ENCODE measurements at places on chromosomes 12 and 14.

DNA sequence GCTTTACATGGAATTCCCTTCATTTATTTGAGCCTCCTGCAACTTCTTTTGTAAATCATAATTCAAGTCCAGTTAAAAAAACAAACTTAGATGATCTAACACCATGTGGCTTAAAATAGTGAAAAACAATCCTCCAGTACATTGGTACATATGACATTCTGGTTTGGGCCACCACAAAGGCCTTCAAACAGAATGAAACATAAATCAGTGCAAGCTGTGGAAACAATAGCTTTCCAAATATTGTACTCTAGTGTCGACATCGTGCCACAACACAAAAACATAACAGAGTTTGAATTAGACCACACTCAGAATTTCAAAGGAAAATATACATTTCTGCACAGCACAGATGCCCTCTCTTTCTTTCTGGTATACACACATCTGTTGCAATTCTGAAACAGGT is 751.3 kb downstream of the SLC6A15 start:
- DNase-seq, result no peak

DNA sequence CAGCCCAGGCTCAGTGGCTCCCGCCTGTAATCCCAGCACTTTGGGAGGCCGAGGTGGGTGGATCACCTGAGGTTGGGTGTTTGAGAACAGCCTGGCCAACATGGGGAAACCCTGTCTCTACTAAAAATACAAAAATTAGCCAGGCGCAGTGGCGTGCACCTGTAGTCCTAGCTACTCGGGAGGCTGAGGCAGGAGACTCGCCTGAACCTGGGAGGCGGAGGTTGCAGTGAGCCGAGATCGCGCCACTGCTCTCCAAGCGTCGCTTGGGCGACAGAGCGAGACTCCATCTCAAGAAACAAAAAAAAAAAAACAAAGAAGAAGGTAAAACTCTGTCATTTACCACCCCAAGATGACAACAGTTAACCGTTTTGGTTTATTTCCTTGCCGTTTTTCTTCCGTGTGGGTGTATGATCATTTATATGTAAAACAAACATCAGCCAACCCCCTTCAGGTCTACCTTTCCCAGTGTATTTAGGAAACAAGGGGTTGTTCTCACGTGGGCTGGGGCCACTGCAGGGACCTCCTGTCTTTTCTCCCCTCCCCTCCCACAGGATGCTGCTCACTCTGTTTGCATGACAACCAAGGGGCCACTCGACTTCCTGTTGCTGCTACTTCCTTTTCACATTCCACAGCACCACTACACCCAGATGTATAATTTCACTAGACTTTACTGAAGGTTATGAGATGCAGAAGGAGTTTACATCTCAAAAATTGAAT is 13.6 kb downstream of the TTC9 start:
- DNase-seq, result no peak

DNA sequence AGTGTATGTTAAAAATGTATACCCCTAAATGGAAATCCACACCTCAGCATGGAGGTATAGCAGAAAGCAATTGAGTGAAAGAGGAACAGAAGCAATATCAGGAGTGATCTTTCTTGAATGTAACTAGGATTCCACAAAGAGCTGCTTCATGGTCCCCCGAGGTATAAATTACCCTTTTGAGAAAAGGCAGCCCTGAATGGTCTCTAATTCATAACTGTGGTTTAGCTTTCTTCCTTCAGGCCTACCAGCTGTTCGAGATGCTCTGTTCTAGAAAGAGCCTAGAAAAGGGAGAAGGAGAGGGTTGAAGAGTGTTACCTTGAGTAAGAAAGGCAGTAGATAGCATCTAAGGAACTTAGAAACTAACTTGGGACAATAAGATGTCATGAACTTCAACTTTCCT is 42.9 kb upstream of the CSRNP2 start:
- DNase-seq, result no peak

GRCh38 chr14:93788543-93789227 is 400 bp upstream of the PRIMA1 start:
- DNase-seq, result no peak

DNA sequence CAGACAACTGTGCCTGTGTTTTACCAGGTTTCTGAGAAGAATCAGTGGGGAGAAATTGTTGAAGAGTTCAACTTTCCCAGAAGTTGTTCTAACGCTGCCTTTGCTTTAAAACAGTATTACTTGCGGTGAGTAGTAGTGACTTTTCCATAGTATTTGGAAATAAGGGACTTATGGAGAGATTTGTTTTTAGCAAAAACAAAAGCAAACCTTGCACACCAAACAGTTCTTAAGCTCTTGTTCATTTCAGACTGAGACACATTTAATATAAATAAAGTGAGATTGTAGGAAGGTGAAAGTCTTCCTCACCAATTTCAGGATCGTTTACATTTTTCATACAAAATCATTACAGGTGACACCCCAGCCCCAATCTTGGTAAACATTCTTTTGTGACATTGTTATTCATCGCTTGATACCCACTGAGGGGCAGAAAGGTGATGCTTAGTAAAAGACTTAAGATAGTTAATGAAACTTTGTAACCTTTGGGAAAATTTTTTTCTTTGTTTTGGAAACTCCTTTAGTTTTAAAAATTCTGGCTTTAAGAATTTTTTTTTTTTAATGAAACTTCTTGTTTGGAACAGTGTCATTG is 1.8 kb downstream of the ARID2 start:
- DNase-seq, result no peak

GRCh38 chr12:114368685-114369452 is 37.1 kb downstream of the TBX5 start:
- DNase-seq, result no peak

DNA sequence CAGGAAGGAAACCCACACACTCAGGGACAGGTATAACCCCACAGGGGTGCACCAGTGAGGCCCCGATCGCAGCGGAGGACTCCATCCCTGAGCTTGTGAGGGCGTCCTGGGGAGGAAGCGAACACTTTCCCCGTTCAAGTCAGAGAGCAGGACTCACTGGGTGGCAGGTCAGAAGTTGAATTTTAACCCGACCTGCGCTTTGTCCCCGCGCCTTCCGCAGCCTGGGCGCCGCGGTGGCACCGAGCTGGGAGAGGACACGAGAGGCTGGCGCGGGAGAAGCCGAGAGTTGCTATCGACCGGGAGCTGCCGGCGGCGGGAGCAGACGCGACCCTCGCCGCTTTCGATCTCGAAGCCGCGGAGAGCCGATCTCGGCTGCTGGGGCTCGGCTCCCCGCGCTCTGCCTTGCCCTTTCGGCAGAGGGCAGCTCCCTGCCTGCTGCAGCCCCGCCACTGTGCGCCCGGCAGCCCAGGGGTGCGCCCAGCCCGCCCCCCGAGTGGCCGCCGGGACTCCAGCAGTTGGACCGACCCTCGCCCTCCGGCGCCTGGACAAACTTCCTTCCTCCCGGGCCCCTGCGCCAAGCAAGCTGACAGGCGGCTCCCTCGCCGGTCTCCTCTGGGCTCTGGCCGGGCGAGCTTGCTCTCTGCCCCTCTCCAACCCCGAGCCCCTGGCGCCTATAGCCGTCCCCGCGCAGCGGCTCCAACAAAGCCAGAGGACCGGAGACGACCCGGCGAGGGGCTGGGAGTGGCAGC is 918 bp downstream of the LIN7A start:
- no peak for DNase-seq

DNA sequence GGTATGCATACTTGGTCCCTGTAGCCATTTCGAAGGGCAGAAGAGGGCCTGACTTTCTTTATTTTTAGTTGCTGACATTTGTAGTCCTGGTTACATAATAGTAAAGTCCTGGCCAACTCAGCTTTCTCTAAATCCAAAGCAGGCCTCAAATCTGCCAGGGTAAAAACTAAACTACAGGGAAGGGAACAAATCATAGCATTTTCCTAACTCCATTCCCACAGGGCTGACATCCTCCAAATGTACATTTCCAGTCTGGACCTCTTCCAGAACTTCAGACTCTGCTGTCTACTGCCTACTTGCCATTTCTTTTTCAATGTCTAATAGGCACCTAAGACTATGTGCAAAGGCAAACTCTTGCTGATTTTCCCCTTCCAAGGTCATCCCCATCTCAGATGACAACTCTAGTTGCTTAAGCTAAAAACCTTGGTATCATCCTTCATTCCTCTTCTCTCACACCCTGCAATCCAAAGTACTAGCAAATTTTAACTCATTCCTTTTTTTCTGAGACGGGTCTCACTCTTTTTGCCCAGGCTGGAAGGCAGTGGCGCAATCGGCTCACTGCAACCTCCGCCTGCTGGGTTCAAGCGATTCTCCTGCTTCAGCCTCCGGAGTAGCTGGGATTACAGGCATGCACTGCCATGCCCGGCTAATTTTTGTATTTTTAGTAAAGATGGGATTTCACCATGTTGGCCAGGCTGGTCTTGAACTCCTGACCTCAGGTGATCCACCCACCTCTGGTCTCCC is 2.0 kb downstream of the DDIT3 start:
- DNase-seq, result no peak

- no peak for DNase-seq
Measured at GRCh38 chr14:90263748-90264449, 7.5 kb downstream of the PSMC1 start.

- DNase-seq, result no peak
Measured at GRCh38 chr14:71620401-71620800, 311.8 kb upstream of the RGS6 start.

GRCh38 chr14:36916668-36917067 is 255.0 kb downstream of the PAX9 start:
- no peak for DNase-seq

- DNase-seq, result no peak
Measured at GRCh38 chr12:124493809-124494750, 73.3 kb downstream of the NCOR2 start.

DNA sequence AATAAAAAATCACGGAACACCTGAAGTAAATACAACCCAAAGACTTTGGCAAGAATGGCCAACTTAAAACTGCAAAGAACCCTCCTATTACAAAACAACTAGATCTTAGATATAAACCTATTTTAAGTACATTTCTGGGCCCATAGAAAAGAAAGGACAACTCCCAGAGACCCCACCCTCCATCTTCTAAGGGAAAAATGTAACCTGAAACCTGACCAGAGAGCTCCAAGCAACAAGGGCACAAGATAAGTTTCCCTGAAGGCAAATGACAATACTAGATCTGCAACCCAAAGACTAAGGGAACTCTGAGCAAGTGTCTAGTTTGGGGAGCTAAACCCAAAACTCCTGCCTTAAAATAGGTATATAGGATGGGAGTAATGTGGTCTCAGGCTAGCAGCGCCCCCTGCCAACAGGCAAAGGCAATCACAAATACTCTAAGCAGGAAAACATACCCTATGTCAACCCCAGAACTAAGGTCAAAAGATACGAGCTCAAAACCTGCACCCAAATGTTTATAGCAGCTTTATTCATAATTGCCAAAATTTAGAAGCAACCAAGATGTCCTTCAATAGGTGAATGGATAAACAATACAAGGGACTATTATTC is 218.9 kb downstream of the ITPR2 start:
- no peak for DNase-seq

DNA sequence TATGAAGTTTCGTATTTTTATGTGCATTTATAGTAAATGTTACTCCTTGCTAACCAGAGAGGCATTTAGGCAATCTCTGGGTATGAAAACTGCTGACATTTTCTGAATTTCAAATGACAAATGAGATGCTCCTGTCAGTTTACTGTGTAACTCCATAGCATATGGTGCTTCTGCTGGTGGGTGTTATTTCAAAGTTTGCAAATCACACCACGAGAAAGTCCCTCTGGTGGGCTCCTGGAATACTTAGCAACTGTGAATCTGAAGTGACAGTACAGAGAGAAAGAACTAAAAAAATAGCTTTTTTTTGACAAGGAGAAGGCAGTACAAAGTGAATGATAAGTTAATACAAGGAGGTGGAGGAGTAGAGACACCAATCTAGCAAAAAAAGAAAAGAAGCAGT is 161.5 kb downstream of the DERA start:
- no peak for DNase-seq

DNA sequence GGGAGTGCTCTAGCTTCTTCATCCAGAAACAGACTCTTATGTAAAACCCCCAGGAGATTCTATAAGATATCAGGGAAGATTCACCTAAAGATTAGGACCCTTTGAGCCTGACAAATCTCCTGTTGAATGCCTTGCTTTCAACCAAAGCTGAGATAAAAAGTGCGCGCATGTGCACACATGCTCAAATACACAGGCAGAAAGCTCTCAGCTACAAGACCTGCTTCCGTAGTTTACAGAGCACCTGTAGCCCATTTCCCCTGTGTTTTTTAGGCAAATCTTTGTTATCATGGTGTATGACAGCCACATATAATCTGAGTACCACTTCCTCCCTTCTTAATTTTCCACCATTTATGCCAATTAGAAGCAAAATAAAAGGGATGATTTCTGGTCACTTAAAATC is 866.9 kb downstream of the NRXN3 start:
- DNase-seq, result no peak

GRCh38 chr14:23327947-23328744 is 6.9 kb downstream of the PABPN1 start:
- DNase-seq, result no peak

DNA sequence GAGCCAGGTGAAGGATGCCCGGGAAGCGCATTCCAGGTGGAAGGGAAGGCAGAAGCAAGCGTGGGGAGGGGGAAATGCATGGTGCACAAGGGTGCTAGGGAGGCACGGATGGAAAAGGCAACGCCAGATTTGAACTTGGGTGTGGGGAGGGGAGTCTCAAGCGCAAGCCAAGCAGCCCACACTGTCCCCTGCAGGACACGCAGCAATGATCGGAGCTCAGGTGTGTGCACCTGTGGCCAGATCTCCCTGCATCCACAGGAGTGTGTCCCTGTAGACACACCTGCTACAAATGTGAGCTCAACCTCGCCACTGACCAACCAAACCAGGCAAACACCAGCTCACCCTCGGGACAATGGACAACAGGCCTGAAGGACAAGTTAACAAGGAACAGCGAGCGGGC is 63.2 kb downstream of the SCARB1 start:
- DNase-seq, result no peak

DNA sequence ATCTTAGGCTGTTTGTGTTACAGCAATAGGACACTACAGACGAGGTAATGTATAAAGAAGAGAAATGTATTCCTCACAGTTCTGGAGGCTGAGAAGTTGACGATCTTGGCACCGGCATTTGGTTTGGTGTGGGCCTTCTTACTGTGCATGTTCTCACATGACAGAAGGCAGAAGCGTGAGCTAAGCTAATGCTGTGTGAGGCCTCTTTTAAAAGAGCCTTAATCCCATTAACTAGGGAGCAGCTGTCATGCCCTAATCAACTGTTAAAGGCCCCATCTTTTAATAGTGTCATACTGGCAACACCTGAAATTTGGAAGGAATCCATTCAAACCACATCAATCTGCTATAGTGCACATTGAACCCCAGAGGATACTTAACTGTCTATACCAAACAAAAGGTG is 992.9 kb downstream of the GALC start:
- no peak for DNase-seq

DNA sequence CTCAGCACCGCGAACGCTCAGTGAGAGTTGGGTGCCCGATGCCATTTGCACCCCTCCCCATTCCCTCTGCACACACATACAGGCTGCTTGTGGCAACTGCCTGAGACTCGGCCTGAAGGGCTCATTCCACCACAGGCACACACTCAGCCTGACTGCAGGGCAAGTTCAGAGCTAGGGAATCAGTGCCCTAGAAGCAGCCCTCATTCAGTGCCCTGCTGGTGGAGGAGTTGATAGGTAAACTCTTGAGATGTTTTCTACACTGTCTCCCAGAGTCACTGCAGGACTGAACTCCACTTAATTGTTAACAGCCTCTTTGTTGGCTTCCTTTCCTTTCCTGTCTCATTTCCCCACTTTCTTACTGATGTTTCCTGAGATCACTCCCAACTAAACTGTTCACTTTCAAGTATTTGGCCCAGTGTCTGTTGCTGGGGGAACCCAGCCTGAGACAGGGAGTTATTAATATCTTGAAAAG is 16.9 kb downstream of the PPP1R36 start:
- no peak for DNase-seq
